NB4 (cell line): ENCODE measurements at places on chromosomes 2 and 18.

GRCh38 chr2:233600386-233600785, 17.0 kb upstream of the UGT1A8 start:
- DNase-seq = no peak

DNA sequence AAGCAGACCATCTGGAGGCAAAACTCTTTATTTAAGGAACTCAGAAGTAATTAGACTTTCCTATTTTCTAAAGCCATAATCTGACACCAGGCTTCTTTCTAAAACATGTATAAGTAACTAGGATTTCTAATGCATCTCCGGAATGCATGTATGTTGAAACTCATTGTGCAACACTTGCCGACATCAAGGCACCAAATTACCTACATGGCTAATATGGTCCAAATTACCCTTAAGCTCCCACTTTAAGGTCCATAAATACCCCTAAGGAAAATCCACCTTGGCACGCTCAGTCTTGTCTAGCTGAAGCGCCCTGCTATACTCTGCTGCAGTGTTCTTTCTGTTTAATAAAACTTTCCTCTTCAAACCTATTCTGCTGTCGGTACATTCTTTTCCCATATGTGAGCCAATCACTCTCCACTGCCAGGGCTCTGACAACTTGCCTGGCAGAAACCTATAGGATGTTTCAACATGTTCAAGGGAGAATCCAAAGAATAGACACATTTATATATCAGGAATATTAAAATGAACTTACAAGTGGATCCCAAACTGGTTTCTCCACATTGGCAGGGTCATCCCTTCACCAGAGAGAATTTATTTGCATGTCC, 171.9 kb downstream of the GALNT1 start:
- DNase-seq = no peak

- no peak for DNase-seq
Measured at GRCh38 chr2:86704459-86704971, 15.6 kb upstream of the RMND5A start.

DNA sequence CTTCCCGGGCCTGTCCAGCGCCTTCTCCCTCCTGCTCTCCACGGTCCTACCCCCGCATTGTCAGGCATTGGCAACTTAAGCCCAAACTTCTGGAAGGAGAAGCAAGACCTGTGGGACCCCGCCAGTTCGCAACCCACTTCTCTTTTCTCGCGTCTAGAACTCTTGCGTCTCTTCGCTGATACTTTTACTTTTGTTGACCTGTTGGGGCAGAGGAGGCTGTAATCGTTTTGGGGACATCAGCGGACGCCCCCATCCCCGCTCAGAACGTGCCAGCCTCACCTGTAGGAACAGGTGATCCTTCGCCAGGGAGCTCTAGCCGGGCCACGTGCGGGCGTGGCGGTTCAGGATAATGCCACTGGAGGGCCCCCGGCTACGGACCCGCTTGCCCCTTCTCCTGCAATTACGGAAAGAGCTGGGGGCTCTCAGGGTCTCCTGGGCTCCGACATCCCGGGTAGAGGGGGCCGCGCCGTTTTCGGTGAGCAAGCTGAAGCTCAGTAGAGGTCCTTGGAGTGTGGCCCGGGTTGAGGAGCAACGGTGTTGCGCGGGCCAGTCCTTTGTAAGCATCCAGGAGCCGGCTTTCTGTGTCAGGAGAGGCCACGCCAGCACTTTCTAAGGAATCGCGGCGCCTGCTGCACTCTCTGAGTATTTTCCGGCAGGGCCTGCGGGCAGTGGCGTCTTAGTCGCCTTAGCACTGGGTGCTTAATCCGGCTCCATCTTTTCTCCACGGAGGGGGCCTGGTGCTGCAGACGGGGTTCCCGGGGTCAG, 1.6 kb downstream of the MTCL1 start:
- peak; percentile 17 for DNase-seq
